ENCODE measurements at places on chromosomes 13 and 19.
A peak's percentile ranks its signal among the peaks of the same experiment; 100 is the strongest.

- no peak for DNase-seq
Observed at GRCh38 chr13:76634431-76635191, 251.6 kb downstream of the KCTD12 start.

GRCh38 chr13:65642996-65643395 lies 1587.1 kb downstream of the PCDH9 start:
- DNase-seq = no peak

GRCh38 chr19:58543826-58544590 lies at the start of gene TRIM28:
TRIM28 (plus strand) TSS chr19:58544064; CDS start chr19:58544758, 694 bp downstream.
- DNase-seq = peak; percentile 98

DNA sequence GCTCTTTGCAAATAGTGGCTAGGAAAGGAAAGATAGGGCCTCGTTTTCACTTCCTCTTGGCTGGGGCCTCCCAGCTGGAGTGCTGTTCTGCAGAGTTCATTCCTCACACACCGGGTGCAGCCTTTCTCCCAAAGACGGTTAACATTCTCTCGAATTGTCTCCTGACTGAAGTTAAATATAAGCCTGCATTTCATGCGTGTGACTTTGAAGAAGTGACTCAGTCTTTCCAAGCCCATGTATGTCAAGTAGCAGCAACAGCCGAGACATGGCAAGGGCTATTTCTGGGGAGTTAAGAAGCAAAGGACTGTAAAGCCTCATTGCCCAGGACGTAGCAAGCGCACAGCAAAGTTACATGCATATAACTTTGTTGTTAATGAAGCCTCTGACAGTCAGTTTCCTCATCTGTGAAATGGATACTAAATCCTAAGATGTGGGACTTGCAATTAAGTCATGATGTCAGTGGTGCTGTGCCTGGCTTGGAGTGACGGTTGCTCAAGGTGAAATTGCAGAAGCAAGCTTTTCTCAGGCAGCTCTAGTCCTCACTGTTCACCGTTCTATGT lies 502.4 kb downstream of the MYO16 start:
- DNase-seq = no peak

DNA sequence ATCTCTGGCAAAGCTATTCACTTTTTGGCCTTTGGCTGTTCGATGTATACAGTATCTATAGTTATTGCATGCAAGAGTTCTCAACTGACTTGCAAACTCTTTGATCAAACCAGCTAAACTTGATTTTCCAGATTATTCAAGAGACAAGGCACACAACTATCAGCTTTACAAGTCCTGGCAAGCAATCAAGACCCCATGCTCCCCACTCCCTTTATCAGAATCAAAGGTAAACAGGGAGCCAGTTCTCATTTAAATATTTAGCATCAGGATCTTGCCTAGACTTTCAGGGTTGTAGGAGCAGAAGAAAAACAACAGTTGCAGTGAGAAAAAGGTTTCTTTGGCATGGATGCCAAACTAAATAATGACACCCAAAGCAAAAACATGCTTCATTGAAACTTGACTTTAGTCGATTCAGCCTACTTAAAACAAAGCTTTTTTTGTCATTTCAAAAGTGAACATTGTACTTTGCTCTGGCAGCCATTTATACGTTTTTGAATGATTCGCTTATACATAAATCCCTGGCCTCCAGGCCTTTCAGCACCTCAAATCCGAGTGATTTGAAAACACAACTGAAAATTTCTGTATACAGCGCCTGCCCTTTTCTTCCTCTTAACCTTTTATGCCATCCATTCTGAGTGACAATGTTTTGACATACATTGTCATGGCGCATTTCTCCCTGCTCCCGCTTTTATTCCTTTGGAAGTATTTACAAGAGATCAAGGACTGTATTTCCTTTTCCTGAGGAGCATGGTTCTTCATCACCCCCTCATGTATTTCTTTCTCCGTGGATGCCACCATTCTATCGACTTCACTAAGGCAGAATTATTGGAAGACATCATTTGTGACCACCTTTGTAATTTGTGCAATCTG lies 340.8 kb downstream of the KLF5 start:
- peak; percentile 3 for DNase-seq

DNA sequence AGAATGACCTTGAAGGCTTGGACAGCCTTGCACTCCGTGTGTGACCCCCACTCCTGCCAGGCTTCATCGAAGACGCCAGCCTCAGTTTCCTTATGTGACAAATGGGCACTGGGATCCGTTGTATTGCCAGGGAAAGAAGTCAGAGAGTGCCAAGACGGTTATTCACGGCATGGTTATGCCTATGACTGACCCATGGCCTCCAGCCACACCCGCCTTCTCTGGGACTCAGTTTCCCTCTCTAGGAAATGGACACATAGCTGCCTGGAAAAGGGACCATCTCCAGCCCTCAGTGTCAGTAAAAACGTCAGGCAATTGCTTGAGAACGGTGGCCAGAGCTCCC lies 915 bp upstream of the UBE2S start:
- no peak for DNase-seq

DNA sequence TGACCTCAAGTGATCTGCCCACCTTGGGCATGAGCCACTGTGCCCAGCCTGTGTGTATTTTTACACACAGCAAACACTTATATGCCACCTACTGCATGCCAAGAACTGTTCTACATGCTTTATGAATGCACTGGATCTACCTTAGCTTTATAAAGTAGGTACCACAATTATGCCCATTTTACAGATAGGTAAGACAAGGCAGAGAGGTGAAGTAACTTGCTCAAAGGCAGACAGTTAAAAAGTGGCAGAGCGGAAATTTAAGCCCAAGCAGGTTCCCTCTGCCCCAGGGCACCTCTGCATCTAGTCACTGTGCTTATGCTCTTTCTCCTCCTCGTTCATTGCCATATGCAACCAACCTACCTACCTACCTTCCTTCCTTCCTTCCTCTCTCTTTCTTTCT lies 10.5 kb downstream of the ADAMTS10 start:
- DNase-seq = no peak

GRCh38 chr19:21492947-21493906 lies 12.2 kb upstream of the ZNF429 start:
- no peak for DNase-seq

DNA sequence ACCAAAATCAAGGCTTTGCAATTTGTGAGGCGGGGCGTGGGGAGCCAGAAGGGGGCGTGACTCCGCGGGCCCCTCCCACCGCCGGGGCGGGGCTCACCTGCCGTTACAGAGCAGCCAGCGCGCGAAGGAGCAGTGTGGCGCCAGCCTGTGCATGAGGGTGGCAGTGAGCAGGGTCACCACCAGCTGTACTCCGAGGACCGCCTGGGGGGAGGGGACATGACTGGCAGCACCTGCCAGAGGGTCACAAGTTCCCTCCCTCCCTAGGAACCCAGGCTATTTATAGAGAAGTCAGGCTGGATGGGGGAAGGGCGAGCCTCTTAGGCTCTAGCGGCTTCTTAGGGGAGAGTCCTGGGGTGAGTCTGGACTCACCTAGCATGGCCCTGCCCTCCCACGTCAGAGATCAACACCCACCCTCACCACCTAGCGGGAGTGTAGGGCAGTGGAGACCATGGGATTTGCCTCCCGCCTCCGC lies 3.6 kb downstream of the TMEM161A start:
- DNase-seq = no peak

GRCh38 chr19:11460207-11460606 lies 20.6 kb downstream of the ELAVL3 start:
- no peak for DNase-seq

- DNase-seq = no peak
Observed at GRCh38 chr19:13573056-13573667, 66.9 kb upstream of the CACNA1A start.

GRCh38 chr13:40175639-40176038 lies 490.8 kb downstream of the FOXO1 start:
- DNase-seq = no peak

GRCh38 chr13:90187478-90188350 lies 1159.8 kb upstream of the MIR17HG start:
- DNase-seq = no peak

DNA sequence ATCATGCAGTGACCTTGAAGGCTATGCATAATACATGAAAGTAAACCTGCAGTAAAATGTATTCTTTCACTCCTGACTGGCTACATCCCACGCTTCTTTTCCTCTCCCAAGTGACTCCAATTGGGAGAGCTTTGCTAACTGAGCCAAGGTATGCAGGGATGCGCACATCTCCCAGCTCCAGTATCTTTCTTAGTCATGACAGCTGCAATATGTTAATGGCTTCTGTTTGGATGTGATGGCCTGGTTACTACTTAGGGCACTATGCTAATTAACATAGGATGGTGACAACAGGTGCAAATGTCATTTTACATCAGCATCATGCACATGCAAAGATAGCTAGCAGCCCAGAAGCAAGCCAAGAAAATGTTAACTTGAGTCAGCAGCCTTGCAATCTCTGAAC lies 134.7 kb downstream of the POU4F1 start:
- DNase-seq = no peak

- DNase-seq = no peak
Observed at GRCh38 chr19:18833849-18834643, 2.3 kb downstream of the UPF1 start.

- DNase-seq = no peak
Observed at GRCh38 chr13:112803422-112803821, 113.6 kb downstream of the ATP11A start.

GRCh38 chr13:47337781-47338507 lies 441.1 kb upstream of the HTR2A start:
- no peak for DNase-seq

DNA sequence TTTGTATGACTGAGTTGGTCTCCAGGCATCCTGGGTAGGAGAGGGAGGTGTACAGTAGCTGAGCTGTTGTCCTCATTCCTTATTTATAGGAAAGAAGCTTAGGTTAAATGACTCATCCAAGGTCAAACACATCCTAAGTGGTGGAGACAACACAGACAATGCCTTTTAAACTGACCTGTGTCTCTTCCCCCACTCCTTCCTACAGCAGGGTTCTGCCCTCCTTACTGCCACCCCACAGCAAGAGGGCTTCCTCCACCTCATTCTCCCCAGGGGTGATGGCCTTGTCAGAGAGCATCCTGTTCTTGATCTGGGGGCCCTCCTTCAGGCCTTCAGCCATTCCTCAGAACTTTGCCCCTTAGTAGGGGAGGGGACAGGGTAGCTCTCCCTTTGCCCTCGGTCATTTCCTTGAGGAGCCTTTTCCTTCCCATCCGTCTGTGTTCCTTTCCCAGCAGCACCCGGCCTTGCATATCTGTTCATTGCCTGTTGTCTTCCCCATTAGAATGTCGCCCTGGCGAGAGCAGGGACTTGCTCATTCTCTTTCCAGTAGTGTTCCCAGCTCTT lies 48.2 kb upstream of the GPI start:
- no peak for DNase-seq

DNA sequence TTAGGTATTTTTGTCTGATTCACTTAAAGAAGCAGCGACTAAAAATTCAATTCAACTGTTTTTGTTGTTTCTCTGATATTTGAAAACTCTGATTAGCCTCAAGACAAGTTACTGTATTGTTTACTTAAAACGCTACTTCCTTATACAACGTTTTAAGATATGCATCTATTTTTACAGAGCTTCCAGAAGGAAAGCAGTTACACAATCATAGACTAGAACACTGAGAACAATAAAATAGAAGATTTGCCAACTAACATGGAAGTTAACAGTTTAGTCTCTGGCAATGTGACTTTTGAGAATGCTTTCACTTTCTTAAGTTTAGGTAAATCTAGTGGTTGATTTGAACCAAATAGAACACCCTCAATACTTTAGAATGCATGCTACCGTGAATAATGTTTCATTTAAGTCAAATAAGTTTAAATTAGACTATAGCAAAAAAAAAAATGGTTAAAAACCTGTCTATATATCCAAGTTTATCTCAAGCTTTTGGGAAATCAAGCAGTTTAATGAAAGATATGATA lies 614.8 kb downstream of the DACH1 start:
- DNase-seq = no peak

Measured in left renal cortex interstitium (tissue), 4 donors.